ENCODE measurements at places on chromosomes 16 and 17.

- DNase-seq, result no peak
These were observed 923 bp downstream of the TLCD3B start for GRCh38 chr16:30030011-30030685.

- DNase-seq, result peak; percentile 66
These were observed 3.4 kb upstream of the ZNF385C start for GRCh38 chr17:42101513-42102292.

- no peak for DNase-seq
These were observed 125.3 kb downstream of the SALL1 start for GRCh38 chr16:51025588-51026290.

GRCh38 chr17:73400915-73401545 is 89.2 kb upstream of the CDC42EP4 start:
- no peak for DNase-seq

GRCh38 chr17:34222722-34223497 is 32.2 kb upstream of the CCL2 start:
- no peak for DNase-seq

DNA sequence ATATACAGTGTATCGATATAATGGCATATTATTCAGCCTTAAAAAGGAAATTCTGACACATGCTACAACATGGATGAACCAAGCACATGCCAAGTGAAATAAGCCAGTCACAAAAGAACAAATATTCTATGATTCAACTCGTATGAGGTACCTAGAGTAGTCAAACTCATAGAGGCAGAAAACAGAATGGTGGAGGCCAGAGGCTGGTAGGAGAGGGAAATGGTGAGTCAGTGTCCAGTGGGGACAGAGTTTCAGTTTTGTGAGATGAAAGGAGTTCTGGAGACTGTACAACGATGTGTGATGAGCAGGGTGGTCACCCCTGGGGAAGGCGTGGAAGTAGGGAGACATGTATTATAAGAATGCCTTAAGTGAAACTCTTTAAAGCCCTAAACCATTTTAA is 39.9 kb downstream of the RNF157 start:
- no peak for DNase-seq

GRCh38 chr17:77095461-77095860 is 45.3 kb upstream of the SEC14L1 start:
- DNase-seq, result no peak

DNA sequence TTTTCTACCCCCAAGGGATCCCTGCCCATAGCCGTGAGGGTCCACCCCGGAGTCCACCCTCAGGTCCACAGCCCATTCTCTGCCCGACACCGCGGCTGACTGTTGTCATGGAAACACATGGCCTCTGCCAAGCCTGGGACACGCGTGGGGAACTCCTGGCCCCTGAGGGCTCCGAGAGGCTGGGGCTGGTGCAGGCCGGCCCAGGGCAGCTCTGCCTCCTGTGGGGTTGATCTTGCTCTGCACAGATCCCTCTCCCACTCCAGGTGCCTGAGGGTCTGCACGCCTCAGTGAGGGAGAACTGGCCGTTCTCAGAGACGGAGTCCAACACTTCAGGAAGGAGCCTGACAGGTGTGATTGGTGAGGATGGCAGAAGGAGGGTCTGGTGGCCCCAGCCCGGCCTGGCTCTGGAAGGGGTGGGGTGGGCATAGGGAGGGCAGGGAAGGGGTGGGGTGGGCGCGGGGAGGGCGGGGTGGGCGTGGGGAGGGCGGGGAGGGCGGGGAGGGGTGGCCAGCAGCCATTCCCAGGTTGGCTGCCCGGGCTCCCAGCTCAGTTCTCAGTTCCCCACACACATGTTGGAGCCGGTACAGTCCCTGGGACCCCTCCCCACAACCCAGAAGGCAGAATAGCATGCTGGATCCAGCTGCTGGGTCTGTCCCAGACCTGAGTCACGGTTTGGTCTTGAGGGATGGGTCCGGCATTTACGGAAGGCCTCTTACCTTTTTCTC is 6.4 kb downstream of the MRPL28 start:
- DNase-seq, result no peak

DNA sequence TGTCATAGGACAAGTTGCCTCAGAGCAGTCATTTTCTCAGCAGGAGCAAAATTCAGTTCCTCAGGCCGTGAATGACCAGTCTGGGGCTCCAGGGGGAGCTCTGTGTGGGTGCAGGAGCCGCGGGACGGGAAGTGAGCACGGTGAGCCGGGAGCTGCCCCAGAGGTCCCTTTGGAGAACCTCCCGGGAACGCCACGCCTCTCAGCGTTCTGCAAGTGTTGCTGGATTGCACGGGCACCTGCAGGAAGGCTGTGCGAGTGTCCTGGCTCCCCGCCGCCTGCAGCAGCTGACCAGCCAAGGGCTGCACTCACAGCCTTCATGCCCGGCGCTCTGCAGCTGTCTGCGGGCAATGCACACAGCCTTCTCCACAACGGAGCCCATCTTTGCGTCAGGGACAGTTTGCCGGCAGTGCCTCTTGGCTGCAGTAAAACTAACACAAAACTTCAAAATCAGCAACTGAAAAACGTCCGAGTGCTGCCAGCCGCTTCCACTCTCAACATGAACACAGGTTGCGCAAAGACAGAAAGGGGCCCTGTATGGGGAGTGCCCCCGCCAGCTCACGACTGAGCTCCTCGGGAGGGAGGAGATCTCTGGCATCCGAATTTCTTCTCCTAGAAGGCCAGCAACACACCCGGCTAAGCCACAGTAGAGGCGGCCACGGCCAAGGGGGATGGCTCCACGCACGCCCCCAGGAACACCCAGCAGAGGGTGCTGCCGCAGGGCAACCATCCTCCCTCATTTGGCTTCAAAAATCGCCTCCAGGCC is 16.0 kb downstream of the NDUFAF8 start:
- DNase-seq, result no peak

GRCh38 chr17:53628011-53628410 is 194.7 kb upstream of the KIF2B start:
- DNase-seq, result no peak

DNA sequence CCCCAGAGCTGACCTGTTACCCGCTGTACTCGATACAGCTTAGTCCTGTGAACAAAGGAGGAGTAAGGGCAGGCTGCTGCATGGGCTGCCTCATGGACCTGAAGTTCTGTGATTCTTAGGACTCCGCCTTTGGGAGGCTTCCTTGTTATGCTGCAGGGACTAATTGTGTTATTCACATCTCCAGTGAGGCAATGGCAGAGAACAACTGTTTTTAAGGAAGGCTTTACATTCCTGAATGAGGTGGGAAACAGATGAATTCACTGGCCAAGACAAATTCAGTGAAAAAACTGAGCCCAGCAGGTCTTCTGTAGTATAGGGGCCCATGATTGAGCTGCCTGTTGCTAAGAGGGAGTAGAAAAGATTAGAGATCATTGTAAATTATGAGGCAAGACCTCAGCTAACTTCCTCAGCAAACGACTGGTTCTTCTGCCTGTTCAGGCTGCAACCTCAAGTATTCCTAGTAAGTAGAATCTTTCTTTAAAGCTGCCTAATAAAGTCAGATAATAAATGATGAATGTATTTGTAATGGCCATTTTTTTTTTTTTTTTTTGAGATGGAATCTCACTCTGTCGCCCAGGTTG is 26.3 kb downstream of the ADORA2B start:
- no peak for DNase-seq

DNA sequence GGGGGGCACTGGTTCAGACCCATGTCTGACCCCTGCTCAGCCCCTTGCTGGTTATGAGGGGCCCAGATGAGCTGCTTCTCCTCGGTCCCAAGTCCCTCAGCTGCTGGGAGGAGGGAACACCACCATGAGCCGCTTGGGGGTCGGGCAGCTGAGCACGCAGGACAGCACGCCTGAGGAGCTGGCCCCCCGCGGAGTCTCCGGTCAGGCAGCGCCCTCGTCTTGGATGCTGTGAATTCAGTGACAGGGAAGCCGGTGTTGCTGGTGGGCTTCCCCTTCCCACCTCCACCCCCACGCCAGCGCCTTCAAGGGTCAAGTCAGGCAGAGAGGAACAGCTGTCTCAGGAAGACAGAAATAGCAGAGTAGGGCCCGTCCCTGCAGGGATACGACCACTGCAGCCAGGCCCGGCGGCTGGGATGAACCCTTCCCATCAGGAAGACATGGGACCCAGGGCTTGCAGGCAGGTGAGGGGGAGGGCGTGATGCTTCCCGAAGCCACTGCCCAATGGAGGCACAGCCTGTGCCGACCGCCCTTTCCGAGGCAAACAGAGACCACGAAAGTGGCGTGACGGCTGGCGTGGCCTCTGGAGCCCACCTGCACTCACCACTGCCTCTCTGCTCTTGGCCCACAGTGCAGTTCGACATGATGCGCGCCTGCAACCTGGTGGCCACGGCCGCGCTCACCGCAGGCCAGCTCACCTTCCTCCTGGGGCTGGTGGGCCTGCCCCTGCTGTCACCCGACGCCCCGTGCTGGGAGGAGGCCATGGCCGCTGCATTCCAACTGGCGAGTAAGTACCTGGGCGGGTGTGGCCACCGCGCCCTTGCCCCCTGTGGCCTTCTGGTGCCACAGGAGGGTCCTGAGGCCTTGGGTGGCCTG is 8.1 kb downstream of the TMEM204 start:
- DNase-seq, result no peak

GRCh38 chr16:15897834-15898254 is 9.4 kb upstream of the CEP20 start:
- no peak for DNase-seq

DNA sequence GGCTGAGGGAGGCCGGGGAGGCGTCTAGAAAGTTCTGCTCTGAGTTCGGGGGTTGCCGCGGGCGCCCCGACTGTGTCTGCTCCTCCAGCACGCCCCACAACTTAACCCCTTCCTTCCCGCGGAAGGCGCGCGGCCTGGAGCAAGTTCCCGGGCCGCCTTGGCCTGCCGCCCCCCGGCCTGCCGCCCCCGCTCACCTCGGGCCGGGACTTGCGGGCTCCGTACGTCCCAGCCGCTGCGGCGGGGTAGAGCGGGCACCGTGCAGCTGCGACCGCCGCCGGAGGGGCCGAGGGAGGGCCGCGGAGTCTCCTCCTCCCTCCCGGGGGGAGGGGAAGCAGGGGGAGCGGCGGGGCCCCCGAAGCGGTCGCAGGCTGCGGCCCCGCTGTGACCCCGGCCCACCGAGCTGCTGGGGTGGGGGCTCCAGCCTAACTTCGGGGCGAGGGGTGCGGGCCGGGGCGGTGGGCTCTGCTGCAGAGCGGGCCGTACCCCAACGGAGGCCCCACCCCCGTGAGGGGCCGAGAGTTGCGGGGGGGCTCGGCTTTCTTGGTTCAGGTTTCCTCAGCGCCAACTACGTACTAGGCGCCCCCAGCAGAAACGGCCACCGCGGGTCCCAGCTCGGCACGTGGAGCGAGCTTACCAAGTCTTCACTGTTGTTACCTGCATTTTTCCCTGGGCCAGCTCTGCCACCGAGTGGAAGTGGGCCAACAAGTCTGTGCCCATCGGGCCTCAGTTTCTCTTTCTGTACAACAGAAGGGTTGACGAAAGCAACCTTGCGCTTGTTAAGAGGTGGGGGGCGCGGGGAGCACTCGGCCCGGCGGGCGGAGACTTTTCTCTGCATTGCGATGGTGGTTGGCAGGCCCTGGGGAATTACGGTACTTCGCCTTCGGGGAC is at the start of gene CCDC102A:
Gene CCDC102A, minus strand, starts transcription at position 266 of the 888 bp plus-strand sequence. CDS start 7,394 bp downstream, outside the sequence.
- peak; percentile 45 for DNase-seq

DNA sequence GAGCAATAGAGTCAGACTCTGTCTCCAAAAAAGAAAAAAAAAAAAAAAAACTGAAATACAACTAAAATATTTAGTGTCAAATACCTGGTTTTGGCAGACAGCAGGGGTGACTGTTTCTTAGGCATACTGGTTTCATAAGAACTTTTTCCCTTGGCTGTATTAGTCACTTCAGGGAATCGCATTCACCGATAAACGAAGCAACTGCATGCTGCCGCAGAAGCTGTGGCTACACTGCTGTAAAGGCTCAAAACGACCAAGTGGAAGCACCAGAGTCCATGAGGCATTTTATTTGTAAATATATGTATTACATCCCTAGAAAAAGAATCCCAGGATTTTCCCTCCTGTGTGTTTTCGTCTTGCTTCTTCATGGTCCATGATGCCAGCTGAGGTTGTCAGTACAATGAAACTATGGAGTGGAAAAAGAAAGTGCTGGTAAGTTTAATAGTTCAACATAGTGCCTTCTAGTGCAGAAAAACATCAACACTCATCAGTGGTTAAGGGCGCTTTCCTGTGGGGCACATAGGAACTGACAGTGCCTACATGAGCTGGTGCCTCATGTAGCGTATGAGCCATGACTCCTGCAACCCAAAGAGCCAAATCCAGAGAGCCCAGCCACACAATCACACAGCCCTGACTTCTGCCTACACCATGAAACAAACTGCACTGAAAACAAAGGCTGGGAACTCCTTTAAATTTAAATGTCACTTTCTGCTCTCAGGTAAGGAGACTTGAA is 7.3 kb downstream of the RPS15A start:
- DNase-seq, result no peak

DNA sequence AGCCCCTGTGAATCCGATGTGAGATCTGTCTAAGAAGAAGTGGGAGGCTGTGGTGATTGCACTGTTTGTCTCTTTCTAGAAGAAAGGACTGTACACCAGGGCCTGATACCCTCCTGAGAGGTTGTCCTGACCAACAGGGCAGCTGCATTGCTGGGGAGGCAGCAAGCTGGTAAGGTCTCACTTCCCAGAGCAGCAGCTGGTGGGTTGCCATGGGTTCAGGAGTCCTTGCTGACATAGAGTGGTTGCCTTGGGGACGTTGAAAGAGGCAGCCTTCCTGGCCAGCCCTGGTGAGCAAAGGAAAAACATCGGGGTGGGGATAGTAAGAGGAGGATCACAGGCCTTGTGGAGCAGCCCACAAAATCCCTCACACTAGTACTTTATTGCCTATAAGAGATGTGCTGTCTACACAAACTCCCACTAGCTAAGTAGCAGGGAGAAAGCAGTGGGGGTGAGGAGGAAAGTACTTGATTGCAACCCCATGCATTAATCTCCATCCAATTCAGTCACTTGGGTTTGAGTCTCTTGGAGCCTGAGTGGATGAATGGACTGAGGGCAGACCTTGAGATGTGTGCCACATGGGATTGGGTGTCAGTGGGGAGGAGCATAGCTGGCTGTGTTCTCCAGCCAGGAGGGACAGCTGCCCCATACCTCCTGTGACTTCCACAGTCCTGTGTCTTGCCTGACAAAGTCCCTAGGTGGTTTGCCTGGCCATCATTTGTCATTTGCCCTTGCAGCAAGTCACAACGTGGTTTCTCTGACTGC is 143.8 kb upstream of the RPL38 start:
- DNase-seq, result no peak

- DNase-seq, result peak; percentile 18
These were observed 99.4 kb downstream of the CYLD start for GRCh38 chr16:50841081-50841886.

DNA sequence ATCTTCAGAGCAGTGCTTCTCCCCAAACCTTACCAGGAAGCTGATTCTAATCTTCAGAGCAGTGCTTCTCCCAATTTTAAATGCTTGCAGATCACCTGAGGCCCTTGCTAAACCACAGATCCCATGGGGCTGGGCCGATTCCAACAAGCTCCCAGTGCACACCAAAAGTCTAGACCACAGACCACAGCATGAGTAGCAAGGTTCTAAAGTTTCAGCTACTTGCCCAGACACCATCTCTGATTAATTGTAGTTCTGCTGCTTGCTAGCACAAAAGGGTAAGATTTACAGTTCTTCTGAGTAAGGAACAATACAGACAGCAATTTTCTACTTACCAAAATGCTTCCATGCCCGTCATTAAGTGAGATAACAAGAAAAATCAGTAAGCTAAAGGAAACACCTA is 12.2 kb downstream of the CLEC3A start:
- no peak for DNase-seq

GRCh38 chr17:40180694-40181093 is 3.4 kb downstream of the RAPGEFL1 start:
- DNase-seq, result no peak

Data from CD4-positive, alpha-beta T cell treated with Interleukin-4 for 1 hour (primary cell).